Activated T-helper 2 cell treated with anti-CD3 and anti-CD28 coated beads, Interferon-gamma antibody, Interleukin-2, Interleukin-4, amounts not matched to agents 10 μg/mL and 5 μg/mL and 100 μg/mL, durations not matched to agents 14 hours and 24 hours and 36 hours (primary cell): ENCODE measurements at places on chromosomes 12 and 14. TPM values are rescaled to one million over a fixed set of nuclear protein-coding genes. Genes with fewer than 3 reads are reported as not detected.
A peak's percentile ranks its signal among the peaks of the same experiment; 100 is the strongest.

- DNase-seq = no peak
Observed at GRCh38 chr14:33370426-33370825, 431.7 kb downstream of the NPAS3 start.

- peak; percentile 39 for DNase-seq
Observed at GRCh38 chr14:21525962-21526671, at the start of gene SALL2. Gene SALL2, minus strand, starts transcription at chr14:21526346. Its CDS starts 219 bp downstream, at chr14:21526127.

DNA sequence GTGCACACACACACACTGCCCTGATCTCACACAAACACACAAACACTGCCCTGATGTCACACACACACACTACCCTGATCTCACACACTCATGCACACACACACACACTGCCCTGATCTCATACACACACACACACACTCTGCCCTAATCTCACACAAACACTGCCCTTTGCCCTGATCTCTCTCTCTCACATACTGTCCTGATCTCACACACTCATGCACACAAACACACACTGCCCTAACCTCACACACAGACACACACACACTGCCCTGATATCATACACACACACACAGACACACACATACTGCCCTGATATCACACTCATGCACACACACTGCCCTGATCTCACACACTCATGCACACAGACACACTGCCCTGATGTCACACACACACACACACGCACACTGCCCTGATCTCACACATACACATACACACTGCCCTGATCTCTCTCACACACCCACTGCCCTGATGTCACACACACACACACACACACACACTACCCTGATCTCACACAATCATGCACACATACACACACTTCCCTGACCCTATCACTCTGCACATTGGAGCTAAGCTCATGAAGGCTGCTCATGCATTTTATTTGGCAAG lies 97.6 kb upstream of the DIO3 start:
- DNase-seq = no peak

- DNase-seq = no peak
Observed at GRCh38 chr12:129296671-129297070, 443.4 kb downstream of the GLT1D1 start.

KRT2 gene
- not detected in 2 replicates for total RNA-seq

DNA sequence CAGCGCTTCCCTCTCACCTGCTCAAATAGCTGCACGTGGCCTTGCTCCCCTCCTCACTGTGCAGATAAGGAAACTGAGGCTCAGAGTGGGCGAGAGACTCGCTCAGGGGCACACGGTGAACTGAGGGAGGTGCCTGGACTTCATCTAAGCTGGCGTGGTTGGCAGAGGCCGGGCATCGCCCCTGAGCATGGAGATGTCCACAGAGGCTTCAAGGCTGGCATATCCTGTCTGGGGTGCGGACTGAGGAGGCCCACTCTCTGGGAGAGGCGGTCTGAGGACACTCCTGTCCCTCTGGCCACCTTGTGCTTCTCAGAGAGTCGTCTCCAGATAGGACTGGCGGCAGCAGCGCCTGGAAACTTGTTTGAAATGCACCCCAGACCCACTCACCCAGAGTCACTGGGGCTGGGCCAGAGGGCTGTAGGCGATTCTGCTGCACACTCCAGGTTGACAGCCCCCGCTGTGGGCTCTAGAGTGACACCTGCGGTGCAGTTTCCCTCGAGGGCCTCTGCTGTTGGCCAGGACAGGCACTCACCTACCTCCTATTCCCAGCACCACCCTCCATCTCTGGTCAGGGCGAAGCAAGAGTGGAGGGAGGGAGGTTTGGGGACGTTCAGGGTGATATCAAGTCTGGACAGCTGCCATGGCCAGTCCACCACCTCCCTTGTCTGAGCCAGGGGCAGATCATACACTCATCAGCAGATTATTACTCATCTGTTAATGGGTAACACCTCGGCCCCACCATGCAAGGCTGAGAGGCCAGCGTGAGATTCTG lies 11.2 kb upstream of the LBHD2 start:
- DNase-seq = no peak

DNA sequence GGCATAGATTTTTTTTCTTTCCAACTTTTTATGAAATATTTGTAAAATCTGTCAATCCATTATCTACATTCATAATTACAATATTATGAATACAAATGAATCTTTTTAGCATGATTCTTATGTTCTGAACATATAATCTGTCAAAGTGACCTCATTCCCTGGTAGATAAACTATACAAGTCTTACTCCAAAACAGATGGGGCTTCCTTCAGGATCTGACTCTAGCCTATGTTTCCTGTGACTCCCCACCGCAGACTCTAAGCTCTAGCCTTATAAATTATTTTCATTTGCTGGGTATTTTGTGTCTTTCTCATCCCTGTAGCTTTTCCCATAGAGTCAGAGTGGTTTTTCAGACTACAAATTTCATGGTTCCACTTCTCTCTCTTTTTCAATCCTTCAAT lies 202.1 kb upstream of the KITLG start:
- no peak for DNase-seq

GRCh38 chr12:114668151-114668885 lies 15.7 kb downstream of the TBX3 start:
- DNase-seq = no peak

DNA sequence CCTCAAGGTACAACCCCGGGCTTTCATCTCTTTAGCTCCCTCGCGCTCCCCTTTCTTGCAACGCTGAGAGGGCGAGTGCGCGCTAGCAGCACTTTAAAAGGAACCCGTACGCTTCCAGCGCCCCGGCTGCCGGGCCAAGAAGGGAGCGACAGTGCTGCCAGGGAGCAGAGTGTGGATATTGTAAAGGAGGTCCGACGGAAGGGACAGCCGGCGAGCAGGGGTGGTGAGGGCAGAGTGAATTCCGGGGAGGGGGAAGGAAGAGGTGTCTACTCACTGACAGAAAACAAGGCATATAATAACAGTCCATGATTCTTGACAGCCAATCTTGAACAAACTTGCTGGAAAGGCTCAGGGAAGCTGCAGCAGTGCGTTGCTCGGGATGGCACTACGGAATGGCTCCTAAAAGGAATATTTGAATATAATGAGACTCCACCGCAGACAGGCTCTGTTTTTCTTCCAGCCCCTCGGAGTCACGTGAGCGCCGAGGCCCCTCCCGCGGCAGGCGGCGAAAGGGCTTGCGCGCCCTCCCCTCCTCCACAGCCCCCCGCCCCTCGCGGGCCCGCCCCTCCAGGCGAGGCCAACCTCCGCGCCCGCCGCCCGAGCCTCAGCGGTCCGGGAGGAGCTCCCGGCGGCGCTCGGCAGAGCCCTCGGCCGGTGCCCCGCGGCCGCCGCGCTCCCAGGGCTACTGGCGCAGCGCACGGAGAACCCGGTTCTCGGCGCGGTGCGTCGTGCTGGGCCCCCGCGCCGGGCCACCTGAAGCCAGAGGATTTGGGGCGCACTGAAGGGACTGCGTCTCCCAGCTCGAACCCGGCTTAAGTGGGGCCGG lies 3.4 kb downstream of the BMP4 start:
- peak; percentile 10 for DNase-seq

DNA sequence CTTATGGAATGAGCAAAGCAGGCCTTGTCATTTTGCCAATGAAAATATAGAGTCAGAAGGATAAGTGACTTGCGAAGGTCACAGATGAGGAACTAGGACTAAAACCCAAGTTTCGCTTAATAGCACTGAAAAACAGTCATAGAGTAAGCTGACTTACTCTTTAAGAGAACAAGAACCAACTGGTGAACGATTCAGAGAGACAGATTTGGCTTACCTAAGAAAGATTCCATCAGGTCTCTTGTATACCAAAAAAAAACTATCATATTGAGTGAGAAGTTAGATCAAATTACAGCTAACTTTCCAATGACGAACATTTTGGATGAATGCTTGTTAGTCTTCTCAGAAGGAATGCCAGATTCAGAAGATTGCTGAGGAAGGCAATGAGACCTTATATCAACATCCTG lies 74.2 kb downstream of the ZFC3H1 start:
- DNase-seq = no peak

GRCh38 chr14:36477266-36477665 lies 42.8 kb downstream of the NKX2-1 start:
- DNase-seq = no peak

GPD1 gene
- total RNA-seq = 0.76 and 0.87 TPM in 2 replicates

DNA sequence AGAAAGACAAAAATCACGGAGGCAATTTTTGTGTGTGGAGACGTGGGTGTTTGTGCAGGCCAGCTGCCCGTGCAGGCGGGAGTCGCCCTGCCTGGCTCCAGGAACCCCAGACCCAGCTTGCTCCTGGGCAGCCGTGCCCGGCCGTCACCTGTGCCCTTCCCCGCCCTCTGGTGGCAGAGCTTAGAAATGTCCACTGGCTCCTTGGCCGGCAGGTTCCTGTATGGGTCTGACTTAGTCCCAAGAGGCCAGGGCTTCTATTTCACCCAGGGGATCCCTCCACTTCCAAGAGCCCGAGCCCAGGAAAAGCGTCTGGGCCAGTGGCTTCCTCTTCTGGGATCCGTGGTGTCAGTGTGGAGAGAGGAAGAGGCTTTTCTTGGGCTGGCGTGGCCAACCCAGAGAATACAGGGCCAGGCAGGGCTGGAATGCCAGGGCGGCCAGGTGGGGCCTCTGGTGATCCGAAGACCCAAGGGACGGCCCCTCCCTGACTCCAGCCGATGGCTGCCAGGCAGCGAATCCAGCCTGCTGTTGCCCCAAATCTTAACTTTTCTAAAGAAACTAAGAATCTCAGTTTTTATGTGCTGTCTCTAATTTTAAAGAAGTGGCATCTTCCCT lies 120.9 kb downstream of the TMEM132C start:
- DNase-seq = no peak

- no peak for DNase-seq
Observed at GRCh38 chr12:79673354-79673753, 17.4 kb downstream of the PAWR start.

GRCh38 chr14:81818271-81818670 lies 284.6 kb upstream of the SEL1L start:
- no peak for DNase-seq

GRCh38 chr14:101716956-101717662 lies 44.4 kb upstream of the PPP2R5C start:
- no peak for DNase-seq

- DNase-seq = peak; percentile 30
Observed at GRCh38 chr14:97379091-97379531, 581.9 kb downstream of the VRK1 start.

DNA sequence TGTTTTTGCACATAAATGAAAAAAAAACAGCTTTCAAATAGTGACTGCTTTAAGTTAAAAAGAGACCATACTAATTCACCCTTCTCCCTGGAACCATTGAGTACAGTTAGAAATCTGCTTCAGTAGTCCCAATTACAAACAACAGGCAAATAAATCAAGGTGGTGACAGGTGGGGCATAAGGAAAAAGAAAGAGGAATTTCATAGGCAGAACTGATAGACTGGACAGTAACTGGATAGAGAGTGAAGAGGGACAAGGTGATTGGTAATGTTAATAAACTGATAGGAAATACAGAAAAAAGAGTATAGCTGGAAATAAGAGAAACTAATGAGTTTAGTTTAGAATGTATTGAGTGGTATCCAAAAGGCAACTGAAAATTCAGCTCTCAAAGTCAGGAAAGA lies 56.0 kb downstream of the SLC41A2 start:
- no peak for DNase-seq

BICDL1 gene
- total RNA-seq = 127 and 130 TPM in 2 replicates

GRCh38 chr14:62234849-62235248 lies 472.6 kb downstream of the SNAPC1 start:
- no peak for DNase-seq

ADGRD1 gene
- total RNA-seq = 7.7 and 8.4 TPM in 2 replicates

PAX9 gene
- total RNA-seq = not detected in 2 replicates

- no peak for DNase-seq
Observed at GRCh38 chr12:103731539-103731938, 109.5 kb downstream of the NT5DC3 start.

GRCh38 chr14:39452680-39453079 lies 20.4 kb upstream of the FBXO33 start:
- DNase-seq = no peak

GRCh38 chr12:52873513-52873831 lies 24.7 kb upstream of the KRT78 start:
- no peak for DNase-seq

SPIC gene
- total RNA-seq = not detected in 2 replicates

GRCh38 chr12:79183926-79184325 lies 319.4 kb downstream of the SYT1 start:
- DNase-seq = no peak

DNA sequence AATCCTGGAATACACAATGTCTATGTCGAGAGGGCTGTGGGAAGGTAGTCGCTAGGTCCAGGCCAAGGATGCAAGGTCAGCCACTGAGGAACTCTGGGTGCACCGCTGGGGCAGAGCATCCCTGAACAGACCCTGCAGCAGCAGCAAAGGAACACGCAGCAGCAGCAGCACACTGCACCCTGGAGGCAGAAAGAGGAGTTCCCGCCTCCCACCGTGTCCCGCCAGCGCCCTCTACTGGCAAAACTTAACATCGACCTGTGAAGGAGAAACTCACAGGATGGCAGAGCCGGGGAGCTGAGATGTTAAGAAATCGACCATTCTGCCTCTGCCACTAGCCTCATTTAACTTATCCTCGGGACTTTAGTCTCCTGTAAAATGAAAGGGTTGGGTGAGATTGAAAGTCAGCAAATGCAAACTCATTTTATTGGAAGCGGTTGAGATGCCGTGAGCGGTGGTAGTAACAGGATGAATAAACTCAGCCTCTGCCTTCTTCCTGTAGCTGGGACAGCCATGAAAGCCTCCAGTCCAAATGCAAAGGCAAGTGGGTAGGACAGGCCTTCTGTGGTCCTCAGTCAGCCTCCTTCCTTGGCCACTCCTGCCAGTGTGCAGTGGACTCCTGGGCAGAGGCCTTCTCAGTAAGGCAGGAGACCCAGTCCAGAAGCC lies 45.6 kb downstream of the STAB2 start:
- peak; percentile 65 for DNase-seq
